ENCODE measurements at places on chromosomes 6 and 20. TPM values are rescaled to one million over a fixed set of nuclear protein-coding genes. Genes with fewer than 3 reads are reported as not detected.

DNA sequence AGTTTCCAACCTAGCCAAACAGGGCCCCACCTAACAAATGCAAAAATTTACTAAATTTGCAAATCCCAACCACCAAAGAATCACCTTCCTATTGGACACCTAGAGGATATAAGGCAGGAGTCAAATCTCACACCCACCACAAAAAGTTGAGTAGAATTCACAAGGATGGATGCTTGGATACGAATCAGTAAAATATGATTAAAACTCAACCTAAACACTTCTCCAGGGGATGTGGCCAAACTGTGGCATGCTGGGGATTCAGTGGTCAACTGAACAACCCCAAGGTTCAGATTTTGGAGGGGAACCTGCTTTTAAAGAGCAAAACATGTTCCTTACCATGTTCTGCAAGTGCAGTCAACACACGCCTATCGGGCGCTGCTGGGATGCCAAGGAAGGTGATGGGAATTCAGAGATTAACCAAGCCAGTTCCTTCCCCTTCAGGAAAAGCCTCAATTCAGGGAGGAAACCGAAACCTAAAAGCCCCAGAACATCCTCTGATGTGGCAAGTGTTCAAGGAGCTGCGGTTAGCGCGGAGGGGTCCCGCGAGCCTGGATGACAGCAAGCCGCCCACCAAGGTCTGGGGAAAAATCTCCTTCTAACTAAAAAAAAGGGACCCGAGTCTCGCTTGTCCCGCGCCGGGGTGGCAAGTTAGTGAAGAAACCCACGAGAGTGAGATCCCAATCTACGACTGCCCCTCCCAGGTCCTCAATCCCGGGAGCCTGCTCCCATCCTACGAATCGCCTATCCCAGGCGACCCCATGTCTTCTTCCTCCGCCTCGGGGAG is 902 bp downstream of the SAMHD1 start:
- peak; percentile 28 for DNase-seq
- H3K27ac ChIP-seq = peak overlapping the region; percentile 89
- H3K4me1 ChIP-seq = no peaks in the 10 kb centered on the region
- no peaks in the 10 kb centered on the region for H3K36me3 ChIP-seq
- peak overlapping the region; percentile 97 for H3K4me3 ChIP-seq

MOG gene
- not detected for total RNA-seq

BPIFB2 gene
- not detected for total RNA-seq

GRM1 gene
- 0.12 TPM for total RNA-seq

- H3K27ac ChIP-seq = no peak overlapping the region
- DNase-seq = no peak
- H3K36me3 ChIP-seq = no peaks in the 10 kb centered on the region
These were observed 32.0 kb upstream of the SUMO4 start for GRCh38 chr6:149368065-149368464.

MRAP2 gene
- 2.1 TPM for total RNA-seq

GRCh38 chr20:57940868-57941522 is 231.2 kb upstream of the PMEPA1 start:
- no peaks in the 10 kb centered on the region for H3K36me3 ChIP-seq
- peak overlapping the region; percentile 70 for H3K27ac ChIP-seq
- no peak overlapping the region for H3K4me3 ChIP-seq
- H3K27me3 ChIP-seq = no peaks in the 10 kb centered on the region
- DNase-seq = peak; percentile 70

SAYSD1 gene
- total RNA-seq = 10.3 TPM

RAB44 gene
- 0.37 TPM for total RNA-seq

DNA sequence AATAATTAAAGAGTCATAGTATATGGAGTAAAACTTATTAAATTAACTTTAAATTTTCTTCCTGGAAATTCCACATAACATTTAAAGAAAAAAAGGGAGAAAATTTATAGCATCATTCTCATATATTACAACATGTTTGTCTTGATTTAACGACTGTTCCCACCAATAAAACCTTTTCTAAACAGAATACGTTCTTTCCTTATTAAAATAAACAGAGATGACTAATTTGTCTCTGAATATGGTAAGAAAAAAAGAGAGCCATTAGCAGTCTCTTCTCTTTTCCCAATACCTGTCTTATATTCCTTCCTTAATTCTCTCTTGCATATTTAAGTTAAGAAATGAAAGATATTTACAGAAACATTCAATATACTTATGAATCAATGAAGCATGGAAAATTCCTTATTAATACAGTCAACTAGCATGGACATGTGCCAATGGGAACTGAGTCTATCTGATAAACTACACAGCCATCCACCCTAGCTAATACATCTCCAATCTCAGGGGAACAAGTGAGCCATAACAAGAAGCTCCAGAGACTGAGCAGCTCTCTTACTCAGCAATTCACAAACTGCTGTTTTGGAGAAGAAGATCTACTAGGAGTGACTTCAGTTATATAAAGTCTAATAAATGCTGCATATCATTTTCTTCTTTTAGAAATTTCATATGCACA is 347.1 kb upstream of the MANEA start:
- no peak for DNase-seq
- H3K4me1 ChIP-seq = no peaks in the 10 kb centered on the region
- H3K27me3 ChIP-seq = peaks cover 5% of the 10 kb centered on the region
- H3K4me3 ChIP-seq = no peak overlapping the region
- H3K36me3 ChIP-seq = no peaks in the 10 kb centered on the region

- DNase-seq = no peak
- H3K4me3 ChIP-seq = no peak overlapping the region
- H3K36me3 ChIP-seq = no peaks in the 10 kb centered on the region
- H3K27ac ChIP-seq = no peak overlapping the region
These were observed 206.1 kb downstream of the TTLL2 start for GRCh38 chr6:167530951-167531350.

DNA sequence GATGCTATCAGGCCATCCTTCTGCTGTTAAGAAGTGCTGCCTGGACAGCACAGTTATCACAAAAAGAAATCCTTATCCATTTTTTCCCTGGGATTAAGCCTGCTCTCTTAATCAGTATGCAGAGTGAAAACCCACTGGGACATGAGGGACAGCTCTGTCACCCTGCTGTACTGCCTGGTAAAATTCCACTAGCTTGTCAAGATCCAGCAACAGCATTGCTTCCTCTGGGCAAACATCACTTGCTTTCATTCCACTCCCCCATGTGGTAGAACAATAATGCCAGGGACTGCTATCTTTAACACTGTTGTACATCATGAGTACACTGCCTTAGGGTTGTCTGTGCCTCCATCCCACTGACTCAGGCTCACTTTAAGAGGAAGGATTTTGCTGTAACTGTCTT is 331.3 kb downstream of the KIF16B start:
- no peak overlapping the region for H3K4me3 ChIP-seq
- H3K27me3 ChIP-seq = no peaks in the 10 kb centered on the region
- H3K27ac ChIP-seq = no peak overlapping the region
- DNase-seq = no peak
- no peaks in the 10 kb centered on the region for H3K36me3 ChIP-seq

DNA sequence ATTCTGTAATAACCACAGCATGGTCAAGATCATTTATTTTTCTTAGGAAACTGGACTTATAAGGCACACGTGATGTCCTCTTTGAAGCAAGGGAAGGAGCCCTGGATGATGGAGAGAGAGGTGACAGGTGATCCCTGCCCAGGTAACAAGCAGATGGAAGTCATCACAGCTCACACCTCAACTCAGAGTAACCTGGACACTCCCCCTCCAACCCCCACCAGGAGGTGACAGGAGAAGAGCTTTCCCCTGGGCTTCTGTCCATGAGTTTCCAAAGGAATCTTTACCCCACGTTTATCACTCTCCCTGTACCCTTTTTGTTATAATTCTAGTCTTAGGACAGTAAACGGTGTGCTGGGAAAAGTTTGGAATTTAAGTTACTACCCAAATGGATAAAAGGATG is 28.4 kb downstream of the ZNF334 start:
- no peaks in the 10 kb centered on the region for H3K36me3 ChIP-seq
- no peaks in the 10 kb centered on the region for H3K4me1 ChIP-seq
- no peak overlapping the region for H3K4me3 ChIP-seq
- H3K27ac ChIP-seq = no peak overlapping the region

- no peaks in the 10 kb centered on the region for H3K4me1 ChIP-seq
- H3K4me3 ChIP-seq = no peak within 1 kb of the TSS
- DNase-seq = no peak
- no peak within 1 kb of the TSS for H3K27ac ChIP-seq
- no peaks in the 10 kb centered on the region for H3K27me3 ChIP-seq
- H3K36me3 ChIP-seq = no peaks in the 10 kb centered on the region
These were observed at the start of gene NHSL1 for GRCh38 chr6:138499303-138500018. Gene NHSL1 (minus strand): TSS chr6:138499494. CDS start chr6:138499290, 204 bp downstream.

- no peaks in the 10 kb centered on the region for H3K4me1 ChIP-seq
- H3K4me3 ChIP-seq = no peak overlapping the region
- no peak overlapping the region for H3K27ac ChIP-seq
- no peaks in the 10 kb centered on the region for H3K36me3 ChIP-seq
These were observed 48.7 kb upstream of the IRF4 start for GRCh38 chr6:342832-343179.

GLP1R gene
- not detected for total RNA-seq
